ENCODE measurements at places on chromosomes 6 and 20.

GRCh38 chr6:33749401-33749800 lies 2.7 kb upstream of the IP6K3 start:
- no peak for DNase-seq

DNA sequence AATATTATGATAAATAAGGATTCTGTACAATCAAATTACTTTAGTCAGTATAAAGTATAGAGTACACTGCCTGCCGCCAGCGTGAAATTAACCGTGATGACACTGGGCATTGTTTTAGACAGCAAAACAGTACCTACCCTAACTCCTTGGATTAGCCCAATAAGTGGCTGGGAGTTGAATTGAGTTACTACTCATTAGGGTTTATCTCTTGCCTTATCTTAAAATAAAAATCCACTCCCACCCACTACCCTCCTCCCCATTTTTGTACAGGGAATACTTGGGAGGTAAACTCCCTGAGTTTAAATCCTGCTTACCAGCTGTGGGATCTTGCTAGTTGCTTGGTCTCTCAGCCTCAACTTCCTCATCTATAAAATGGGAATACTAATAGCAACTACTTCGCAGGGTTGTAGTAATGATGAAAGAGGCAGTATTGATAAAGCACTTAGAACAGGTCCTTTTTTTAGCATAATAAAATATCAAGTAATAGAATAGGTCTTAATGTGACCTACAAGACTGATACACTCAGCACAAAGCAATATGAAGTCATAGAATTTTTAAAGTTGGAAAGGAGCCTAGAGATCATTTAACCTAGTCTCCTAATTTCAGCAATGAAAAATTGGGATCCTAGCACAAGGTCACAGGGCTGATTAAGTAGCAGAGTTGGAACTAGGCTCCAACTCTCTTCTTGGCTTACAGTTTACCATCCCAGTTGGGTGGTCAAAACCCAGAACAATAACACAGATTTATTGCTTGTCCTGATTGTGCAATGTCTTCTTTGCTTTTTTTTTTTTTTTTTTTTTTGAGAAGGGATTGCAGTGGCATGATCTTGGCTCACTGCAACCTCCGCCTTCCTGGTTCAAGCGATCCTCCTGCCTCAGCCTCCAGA lies 23.8 kb downstream of the PHACTR2 start:
- no peak for DNase-seq

DNA sequence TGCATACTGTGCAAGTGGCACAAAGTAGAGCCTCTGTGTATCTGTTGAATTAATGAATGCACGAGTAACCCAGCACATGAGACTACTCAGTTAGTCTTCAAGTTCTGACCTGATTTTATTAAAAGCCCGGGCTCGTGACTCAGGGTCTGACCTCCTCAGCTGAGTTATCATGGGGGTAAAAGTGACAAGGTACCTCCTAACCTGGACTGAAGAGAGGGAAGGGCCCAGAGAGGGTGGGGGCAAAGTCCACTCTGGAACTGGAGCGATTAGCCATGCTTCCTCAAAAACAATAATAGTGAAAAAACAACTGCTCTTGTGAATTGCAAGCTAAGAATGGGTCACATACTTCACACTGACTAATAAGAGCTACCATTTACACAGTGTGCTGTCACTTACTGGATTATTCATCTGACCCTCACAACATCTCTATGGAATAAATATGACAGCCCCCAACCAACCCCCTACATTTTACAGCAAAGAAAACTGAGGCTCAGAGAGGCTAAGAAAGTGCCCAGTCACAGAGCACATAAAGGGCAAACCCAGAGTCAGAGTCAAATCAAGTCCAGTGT lies 26.7 kb downstream of the TRERF1 start:
- no peak for DNase-seq

- no peak for DNase-seq
Measured at GRCh38 chr6:98929498-98930060, 18.2 kb downstream of the FBXL4 start.

GRCh38 chr6:41658636-41659035 lies 20.4 kb downstream of the MDFI start:
- no peak for DNase-seq

GRCh38 chr20:54122681-54123586 lies 50.9 kb downstream of the CYP24A1 start:
- DNase-seq: no peak

GRCh38 chr6:46098678-46099077 lies 31.1 kb upstream of the ENPP4 start:
- no peak for DNase-seq

DNA sequence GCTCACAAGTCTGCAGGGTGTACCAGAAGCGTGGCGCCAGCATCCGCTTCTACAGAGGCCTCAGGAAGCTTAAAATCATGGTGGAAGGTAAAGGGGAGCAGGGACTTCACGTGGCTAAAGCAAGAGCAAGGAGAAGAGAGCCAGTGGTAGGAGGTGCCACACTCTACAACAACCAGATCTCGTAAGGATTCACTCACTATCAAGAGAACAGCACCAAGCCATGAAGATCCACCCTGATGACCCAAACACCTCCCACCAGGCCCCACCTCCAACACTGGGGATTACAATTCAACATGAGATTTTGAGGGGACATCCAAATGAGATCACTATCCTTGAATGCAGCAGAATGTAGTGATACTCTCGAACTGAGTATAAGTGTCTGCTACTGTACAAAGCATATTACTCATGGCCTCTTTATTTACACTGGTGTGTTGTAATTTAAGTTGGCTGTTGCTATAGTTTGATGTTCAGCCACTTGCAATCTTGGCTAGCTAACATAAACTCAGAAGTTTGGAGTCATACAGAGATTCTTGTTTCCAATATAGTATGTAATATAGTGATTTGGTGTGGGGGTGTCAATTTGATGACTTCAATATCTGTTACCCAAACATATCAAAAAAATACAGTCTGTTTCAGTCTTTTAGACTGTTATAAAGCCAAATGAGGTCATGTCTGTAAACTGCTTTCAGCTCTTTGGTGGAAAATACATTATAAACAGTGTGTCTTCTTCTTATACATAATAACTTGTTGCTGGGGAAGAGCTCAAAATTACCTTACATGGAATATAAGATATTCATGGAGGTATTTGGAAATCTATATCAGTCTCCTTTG lies 39.4 kb upstream of the MYLIP start:
- no peak for DNase-seq

DNA sequence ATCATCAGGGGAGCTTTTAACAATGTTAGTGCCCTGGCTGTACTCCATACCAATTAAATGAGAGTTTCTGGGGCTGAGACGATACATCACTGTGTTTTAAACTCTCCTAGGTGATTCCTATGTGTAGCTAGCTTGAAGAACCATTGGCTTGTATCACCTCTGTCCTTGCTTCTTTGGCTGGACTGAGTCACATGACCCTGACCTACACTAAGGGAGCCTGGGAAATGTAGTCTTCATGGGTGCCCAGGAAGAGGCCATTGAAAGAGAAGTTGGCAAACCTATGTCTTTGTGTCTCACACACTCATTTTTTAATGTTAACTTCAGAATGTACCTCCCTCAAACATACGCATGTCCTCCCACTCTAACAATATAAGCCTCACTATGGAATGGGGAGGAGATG lies 506.6 kb downstream of the DHX35 start:
- DNase-seq: no peak

- no peak for DNase-seq
Measured at GRCh38 chr6:165890404-165890735, 227.3 kb upstream of the PDE10A start.

GRCh38 chr20:34318609-34319443 lies 15.7 kb upstream of the AHCY start:
- no peak for DNase-seq
